ENCODE measurements at places on chromosomes 7 and 10. TPM values are rescaled to one million over a fixed set of nuclear protein-coding genes. Genes with fewer than 3 reads are reported as not detected.

The CACNB2 gene
- total RNA-seq, result 0.57 TPM

The HOXA7 gene
- total RNA-seq, result 3.6 TPM

The CTAGE8 gene
- 1.1 TPM for total RNA-seq

The AGR3 gene
- not detected for total RNA-seq

The PON3 gene
- total RNA-seq, result 2.1 TPM

The FGFBP3 gene
- total RNA-seq, result 1.3 TPM

The HABP2 gene
- not detected for total RNA-seq

The NRP1 gene
- total RNA-seq, result 202 TPM

DNA sequence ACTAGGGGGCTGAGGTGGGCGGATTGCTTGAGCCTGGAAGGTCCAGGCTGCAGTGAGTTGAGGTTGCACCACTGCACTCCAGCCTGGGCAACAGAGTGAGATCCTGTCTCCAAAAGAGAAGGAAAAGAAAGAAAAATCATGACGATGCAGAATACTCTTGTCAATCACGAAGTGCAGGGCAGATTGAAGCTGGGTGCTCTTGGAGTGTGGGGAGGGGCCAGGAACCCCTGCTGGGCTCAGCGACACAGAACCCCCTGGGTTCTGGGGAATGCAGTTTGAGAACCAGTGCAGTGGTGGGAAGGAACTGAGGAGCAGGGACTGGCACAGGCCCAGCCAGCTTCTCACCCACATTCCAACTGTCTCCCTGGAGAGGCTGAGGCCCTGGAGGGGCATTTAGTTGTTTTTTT lies 10.8 kb upstream of the INTS1 start:
- peaks cover 38% of the 10 kb centered on the region for H3K4me1 ChIP-seq
- no peak for DNase-seq
- no peak overlapping the region for H3K4me3 ChIP-seq
- no peak overlapping the region for H3K27ac ChIP-seq
- H3K27me3 ChIP-seq, result no peaks in the 10 kb centered on the region

DNA sequence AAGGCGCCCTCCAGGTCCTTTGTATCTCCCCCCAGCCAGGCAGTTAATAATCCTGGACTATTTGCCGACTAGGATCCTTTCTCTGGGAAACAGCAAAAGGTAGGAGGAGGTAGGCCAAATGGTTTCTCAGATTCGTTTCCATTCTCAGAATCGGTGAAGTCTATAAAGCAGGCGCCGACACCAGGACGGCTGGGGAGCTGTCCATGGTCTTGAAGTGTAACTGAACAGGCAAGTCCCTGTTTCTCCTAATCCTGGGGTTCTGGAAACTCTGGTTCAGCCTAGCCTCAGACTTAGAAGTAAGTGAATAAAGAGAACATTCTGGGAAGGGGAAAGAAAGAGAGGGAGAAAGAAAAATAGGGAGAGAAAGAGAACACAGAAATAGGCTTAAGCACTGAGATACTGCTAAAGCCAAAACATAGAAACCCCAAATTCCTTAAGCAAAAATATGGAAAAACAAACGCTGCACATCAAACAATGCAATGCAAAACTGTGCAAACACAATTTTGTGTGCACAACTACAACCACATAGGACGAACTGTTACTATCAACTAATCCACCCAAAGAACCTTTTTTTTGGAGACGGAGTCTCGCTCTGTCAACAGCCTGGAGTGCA lies 11.1 kb upstream of the INA start:
- H3K4me3 ChIP-seq, result no peak overlapping the region
- no peaks in the 10 kb centered on the region for H3K36me3 ChIP-seq

DNA sequence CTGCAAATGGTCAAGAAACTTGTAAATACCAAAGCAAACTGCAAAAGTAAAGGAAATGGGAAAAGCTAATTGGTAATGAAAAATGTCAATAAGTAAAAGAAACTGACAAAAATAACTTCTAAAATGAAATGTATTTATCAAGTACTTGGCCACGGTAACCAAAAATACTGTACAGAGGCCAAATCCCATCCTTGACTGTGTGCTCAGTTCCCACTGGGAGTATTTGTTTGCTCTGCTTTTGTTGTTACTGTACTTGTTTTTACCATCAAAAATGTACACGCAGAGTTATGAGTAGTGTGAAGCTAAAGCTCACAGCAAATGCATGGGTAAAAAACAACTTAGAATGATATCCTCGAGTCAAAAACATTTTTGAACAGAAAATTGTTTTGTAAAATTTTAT lies 31.1 kb downstream of the ENKUR start:
- DNase-seq, result no peak
- no peaks in the 10 kb centered on the region for H3K4me1 ChIP-seq
- H3K27ac ChIP-seq, result no peak overlapping the region
- no peak overlapping the region for H3K4me3 ChIP-seq
- H3K27me3 ChIP-seq, result no peaks in the 10 kb centered on the region
- no peaks in the 10 kb centered on the region for H3K36me3 ChIP-seq

DNA sequence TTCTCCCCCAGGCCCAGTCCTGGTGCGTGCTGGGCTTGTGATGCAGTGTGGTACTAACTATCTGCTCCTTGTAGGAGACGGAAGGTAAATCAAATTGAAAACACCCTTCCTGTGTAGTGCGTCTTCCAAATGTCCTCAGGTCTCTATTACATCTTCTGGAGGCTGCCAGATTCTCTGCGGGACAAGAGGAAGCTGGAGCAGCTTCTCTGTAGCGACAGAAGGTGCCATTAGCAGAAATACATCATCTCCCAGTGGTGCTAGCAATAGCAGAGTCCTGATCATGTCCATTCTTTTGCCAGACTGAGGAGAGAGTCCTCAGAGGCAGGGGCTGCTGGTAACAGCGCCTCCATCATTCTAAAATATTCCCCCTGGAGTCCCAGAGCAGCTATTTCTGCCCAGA lies 675.2 kb downstream of the LRMDA start:
- H3K4me3 ChIP-seq, result no peak overlapping the region
- no peak for DNase-seq
- no peaks in the 10 kb centered on the region for H3K36me3 ChIP-seq
- no peak overlapping the region for H3K27ac ChIP-seq

DNA sequence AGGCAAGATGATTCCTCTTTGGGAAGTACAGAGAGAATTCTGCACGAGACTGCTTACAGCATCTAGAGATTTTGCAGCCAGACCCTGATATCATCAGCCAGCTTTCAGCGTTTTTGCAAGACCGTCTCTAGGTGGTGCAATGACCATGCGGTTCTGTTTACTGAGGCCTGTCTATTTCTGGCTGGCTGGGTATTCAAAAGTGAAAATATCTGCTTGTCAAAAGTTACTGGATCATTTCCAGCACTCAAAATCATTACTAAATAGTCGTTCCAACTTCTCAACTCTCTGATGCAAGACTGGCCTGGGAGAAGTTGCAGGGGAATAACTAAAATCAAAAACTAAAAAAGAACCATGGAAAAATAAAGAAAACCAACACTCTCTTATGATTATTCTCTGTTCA lies 240.1 kb downstream of the ELMO1 start:
- peaks cover 34% of the 10 kb centered on the region for H3K36me3 ChIP-seq
- peak overlapping the region; percentile 2 for H3K27ac ChIP-seq
- H3K27me3 ChIP-seq, result no peaks in the 10 kb centered on the region
- H3K4me3 ChIP-seq, result no peak overlapping the region
- DNase-seq, result no peak

GRCh38 chr10:95789902-95790301 lies 33.9 kb downstream of the ENTPD1 start:
- no peaks in the 10 kb centered on the region for H3K36me3 ChIP-seq
- H3K27me3 ChIP-seq, result no peaks in the 10 kb centered on the region
- no peak for DNase-seq
- H3K4me3 ChIP-seq, result no peak overlapping the region
- no peak overlapping the region for H3K27ac ChIP-seq

GRCh38 chr7:879093-879492 lies 2.7 kb downstream of the GET4 start:
- H3K4me1 ChIP-seq, result peaks cover 55% of the 10 kb centered on the region
- H3K27ac ChIP-seq, result no peak overlapping the region
- peak; percentile 80 for DNase-seq
- no peak overlapping the region for H3K4me3 ChIP-seq
- no peaks in the 10 kb centered on the region for H3K27me3 ChIP-seq
- H3K36me3 ChIP-seq, result peaks cover 41% of the 10 kb centered on the region

DNA sequence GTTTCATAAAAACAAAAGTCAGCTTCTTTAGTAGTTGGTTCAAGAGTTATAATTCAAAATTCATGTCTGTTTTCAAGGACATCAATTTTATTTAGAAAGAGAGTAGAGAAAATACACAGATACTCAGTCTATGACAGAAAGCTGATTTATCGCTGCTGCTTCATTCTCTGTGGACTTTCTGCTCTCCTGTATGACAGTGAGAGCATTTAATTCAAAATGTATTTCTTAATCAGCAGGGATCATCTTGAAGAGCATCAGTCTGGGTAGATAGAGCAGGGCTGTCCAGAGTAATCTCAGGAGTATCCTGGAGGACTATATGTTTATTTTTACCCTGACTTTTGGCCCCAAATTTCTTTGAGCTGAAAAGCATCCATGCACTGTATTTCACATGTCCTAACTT lies 1676.7 kb downstream of the REEP3 start:
- no peak overlapping the region for H3K4me3 ChIP-seq
- no peak overlapping the region for H3K27ac ChIP-seq
- no peak for DNase-seq
- H3K4me1 ChIP-seq, result no peaks in the 10 kb centered on the region
- no peaks in the 10 kb centered on the region for H3K36me3 ChIP-seq

DNA sequence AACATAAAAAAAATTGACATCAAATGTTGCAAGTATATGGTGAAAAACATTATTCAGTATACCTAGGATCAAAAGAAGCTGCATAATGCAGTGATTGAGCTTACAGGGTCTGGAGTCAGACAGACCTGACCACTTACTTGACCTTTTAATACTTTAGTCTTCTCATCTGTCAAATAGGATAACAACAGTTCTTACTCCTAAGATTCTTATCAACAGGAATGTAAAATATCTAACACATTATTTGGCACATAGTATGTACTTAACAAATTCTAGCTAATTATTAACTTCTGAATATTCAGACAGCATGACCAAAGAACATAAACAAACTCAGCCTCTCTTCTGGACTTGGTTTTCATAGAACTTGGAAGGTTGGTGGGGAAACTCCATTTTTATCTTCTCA lies 45.6 kb upstream of the PIP4K2A start:
- H3K27ac ChIP-seq, result no peak overlapping the region
- H3K4me3 ChIP-seq, result no peak overlapping the region
- H3K27me3 ChIP-seq, result no peaks in the 10 kb centered on the region
- H3K4me1 ChIP-seq, result no peaks in the 10 kb centered on the region
- no peak for DNase-seq
- no peaks in the 10 kb centered on the region for H3K36me3 ChIP-seq

GRCh38 chr7:158847451-158847866 lies 8.9 kb upstream of the DYNC2I1 start:
- H3K4me3 ChIP-seq, result no peak overlapping the region
- no peaks in the 10 kb centered on the region for H3K27me3 ChIP-seq
- no peaks in the 10 kb centered on the region for H3K36me3 ChIP-seq
- H3K4me1 ChIP-seq, result no peaks in the 10 kb centered on the region
- H3K27ac ChIP-seq, result peak overlapping the region; percentile 41
- DNase-seq, result no peak

- no peak overlapping the region for H3K27ac ChIP-seq
- H3K4me3 ChIP-seq, result no peak overlapping the region
- H3K4me1 ChIP-seq, result no peaks in the 10 kb centered on the region
These were observed 429.1 kb downstream of the RPS24 start for GRCh38 chr10:78462726-78463228.

DNA sequence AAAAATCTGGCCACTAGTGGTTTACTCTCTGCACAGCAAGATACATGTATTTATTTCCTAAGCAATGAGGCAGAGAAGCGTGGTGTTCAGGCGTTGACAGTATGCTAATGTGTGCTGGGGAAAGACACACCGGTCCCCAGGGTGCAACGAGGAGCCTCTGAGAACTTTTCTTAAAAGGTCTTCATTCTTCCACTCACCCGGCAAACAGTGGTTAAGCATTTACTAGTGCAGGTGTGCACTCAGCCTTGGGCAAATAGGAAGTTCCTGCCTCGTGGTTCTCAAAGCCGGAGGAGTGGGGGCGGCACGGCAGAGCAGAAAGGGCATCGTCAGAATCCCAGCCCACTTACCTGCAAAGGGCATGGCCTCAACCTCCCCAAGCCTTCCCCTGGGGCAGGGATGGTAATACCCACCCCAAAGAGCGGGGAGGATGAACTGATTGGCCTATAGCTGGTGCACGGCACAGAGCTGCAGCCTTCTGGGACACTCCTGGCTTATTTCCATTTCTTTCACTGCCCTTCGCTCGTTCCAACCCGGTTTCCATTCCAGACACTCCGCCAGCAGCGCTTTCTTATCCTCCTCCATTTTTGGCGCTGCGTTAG lies 184.3 kb upstream of the CTBP2 start:
- H3K4me3 ChIP-seq, result no peak overlapping the region
- H3K27ac ChIP-seq, result no peak overlapping the region
- no peak for DNase-seq
- H3K36me3 ChIP-seq, result no peaks in the 10 kb centered on the region
- H3K4me1 ChIP-seq, result no peaks in the 10 kb centered on the region

DNA sequence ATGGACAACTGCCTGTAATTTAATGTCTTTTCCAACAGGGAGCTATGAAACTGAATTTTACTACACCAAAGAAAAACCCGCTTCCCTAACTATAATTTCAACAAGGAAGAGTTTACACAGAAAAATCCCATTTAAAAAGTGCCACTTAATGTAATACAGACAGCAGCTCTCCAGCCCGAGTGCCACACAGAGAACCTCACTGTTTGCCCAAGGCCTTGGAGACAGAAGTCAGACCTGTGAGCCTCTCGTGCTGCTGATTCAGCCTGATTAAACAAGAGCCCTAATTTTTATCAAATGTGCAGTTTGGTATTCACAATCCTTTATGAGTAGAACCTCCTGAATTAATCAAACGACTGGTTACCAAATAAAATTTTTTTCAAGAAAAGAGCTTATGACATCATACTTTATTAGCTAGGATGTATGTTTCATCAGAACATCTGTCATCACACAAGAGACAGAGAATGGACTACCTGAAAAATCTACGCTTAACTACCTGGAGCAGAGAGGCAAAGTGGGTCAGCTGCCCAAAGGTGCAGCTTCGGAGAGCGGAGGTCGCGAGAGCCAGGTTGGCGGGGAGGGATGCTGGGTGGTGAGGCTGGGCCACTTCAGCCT lies 543.6 kb downstream of the SDK1 start:
- no peak overlapping the region for H3K4me3 ChIP-seq
- no peaks in the 10 kb centered on the region for H3K4me1 ChIP-seq
- H3K27ac ChIP-seq, result no peak overlapping the region
- H3K27me3 ChIP-seq, result no peaks in the 10 kb centered on the region
- DNase-seq, result no peak
- H3K36me3 ChIP-seq, result no peaks in the 10 kb centered on the region

DNA sequence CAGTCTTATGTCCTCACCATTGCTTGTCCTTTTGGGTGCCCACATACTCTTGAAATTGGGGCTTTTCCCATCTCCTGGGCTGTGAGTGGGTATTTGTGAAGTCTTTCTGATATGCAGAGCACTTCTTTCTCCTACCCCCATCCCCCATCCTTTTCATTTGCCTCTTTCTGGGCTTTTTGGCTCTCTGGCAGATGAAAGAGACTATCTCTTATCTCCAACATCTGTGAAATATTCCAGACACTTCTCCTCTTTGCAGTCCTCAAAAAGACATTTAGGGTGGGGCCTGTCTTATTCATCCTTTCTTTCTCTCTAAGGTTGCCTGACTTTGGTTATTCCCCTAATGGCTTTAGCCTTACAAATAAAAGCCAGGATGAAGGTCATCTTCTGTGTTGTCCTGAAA lies 462.2 kb upstream of the MKI67 start:
- no peak overlapping the region for H3K27ac ChIP-seq
- no peak overlapping the region for H3K4me3 ChIP-seq
- no peaks in the 10 kb centered on the region for H3K27me3 ChIP-seq
- no peaks in the 10 kb centered on the region for H3K36me3 ChIP-seq
- no peaks in the 10 kb centered on the region for H3K4me1 ChIP-seq
